Urothelium cell line (cell line): ENCODE measurements at places on chromosomes 11 and 22.

DNA sequence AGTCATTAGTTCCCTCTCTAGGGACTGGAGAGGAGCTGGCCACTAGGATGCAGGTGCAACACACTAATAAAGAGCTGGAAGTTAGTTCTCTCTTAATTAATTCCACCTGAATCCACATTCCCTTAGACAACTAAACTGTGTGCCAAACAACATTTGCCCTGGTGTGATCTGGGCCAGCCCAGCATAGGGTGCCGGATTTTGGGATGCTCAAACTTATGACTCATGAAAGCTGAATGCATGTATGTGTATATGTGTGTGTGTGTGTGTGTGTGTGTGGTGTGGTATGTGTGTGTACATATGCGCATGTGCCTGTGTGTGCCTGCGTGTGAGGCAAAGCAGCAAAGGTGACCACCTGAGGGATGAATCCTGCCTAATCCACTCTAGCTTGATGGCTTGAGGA is 110.7 kb downstream of the EHF start:
- DNase-seq: no peak

DNA sequence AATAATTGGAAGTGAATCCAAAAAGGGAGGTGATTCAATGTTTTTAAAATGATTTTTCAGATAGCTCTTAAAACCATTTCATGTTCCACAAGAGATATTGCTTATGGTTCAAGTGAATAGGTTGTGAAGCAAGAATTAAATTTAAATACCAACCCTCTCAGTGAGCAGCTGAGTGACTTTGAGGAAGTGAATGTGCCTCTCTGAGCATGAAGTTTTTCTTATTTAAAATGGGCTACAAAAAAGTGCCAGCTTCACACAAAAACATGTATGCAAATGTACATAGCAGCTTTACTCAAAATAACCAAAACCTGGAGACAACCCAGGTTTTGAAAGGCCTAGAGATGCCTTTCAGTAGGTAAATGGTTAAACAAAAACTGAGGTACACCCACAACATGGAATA is 35.5 kb upstream of the GAB4 start:
- DNase-seq: no peak

GRCh38 chr11:81647374-81647773 is 1086.3 kb downstream of the FAM181B start:
- DNase-seq: no peak

DNA sequence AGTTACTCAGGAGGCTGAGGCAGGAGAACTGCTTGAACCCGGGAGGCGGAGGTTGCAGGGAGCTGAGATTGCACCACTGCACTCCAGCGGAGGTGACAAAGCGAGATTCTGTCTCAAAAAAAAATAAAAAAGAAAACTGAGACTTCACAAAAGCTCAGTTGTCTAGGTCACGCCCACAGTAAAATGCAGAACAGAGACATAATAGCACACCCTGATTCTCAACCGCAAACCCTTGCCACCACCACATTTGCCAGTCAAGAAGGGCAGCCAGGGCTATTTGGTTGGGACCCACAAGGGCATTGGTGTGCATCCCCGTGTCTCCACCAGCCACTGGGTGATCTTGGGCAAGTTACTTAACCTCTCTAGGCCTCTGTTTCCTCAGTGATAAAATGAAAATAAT is 25.4 kb downstream of the CREB3L1 start:
- no peak for DNase-seq

- DNase-seq: peak; percentile 96
Observed at GRCh38 chr11:64225608-64226506, at the start of the genes NUDT22 and TRPT1. Gene NUDT22, plus strand, starts transcription at chr11:64226274. Its CDS starts 379 bp downstream, at chr11:64226653. Gene TRPT1, minus strand, starts transcription at chr11:64226186. Its CDS starts 326 bp downstream, at chr11:64225860.

DNA sequence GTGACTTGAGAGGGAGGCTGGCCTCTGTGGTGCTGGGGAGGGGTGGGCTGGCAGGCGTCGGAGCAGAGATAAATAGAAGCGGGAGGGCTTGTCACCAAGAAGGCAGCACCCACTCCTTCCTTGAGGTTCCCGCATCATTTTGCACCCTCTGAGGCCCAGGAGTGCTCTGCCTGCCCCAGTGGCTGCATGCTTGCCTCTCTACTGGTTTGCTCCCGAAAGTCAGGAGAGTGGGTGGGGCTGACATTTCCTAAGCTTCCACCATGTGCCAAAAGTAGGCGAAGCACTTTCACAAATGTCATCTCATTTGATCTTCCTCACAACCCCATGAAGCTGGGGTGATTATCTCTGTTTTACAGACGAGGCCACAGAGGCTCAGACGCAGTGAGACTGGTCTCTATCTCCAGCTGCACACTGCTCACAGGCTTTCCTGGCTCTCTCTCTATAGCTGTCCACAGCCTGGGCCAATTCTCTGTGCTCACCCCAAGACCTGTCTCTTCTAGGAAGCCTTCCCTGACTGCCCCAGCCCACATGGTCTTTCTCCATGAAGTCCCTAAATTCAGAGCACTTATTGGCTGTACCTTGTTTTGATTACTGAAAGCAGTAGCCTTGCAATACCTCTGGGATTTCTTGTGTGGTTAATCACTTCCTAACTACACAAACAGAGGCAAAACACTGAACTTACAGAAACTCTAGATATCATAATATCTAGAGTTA is 2.6 kb upstream of the UCP3 start:
- no peak for DNase-seq

DNA sequence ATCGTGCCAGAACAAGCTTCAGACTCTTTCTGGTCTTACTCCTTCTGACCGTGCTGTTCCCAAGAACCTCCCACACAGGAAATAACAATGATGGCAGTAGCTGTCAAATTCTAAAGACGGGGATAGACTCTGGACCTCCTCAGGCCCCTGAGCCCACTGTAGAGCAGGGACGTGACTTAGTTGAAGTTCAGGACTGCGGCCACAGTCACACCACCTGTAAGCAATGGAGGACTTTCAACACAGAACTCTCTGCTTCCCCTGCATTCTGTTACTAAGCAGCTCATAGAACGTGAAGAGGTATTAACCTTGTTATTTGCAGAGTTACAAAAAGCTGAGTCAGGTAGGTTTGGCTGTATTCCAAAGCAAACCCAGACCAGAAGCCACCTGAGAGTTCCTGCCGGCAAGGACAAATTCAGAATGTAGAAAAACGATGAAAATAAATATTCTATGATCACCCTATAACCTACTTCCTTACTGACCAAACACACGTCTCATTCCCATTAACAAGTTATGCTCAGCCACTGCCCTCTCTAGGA is 12.7 kb downstream of the TMEM45B start:
- no peak for DNase-seq

DNA sequence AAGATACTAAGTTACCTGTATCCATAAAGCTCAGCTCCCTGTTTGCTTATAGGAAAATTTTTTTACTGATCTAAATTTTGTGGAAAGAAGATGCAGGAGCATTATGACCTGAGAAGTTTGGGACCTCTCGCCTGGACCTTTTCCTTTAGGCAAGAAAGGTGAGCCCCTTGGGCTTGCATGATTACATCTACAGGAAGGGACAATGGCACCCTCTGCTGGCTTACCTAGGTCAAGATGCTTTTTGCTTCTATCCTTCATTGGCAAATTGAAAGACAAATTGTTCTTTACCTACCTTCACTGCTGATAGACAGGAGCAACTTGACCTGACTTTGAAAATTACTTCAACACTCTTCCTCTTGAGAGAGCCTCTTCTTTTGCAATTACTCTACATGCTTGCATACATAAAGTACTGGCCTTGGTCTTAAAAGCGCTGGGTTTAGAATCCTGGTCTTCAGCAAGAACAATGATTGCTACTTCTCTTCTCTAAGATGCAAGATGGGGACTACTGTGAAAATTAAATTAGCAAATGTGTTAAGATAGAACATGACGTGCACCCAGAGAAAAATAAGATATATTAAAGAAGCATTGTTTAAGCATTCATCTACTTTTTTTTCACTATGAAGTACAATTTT is 147.2 kb downstream of the TRPC6 start:
- peak; percentile 40 for DNase-seq

- DNase-seq: no peak
Observed at GRCh38 chr11:36447947-36448346, 62.1 kb downstream of the TRAF6 start.

DNA sequence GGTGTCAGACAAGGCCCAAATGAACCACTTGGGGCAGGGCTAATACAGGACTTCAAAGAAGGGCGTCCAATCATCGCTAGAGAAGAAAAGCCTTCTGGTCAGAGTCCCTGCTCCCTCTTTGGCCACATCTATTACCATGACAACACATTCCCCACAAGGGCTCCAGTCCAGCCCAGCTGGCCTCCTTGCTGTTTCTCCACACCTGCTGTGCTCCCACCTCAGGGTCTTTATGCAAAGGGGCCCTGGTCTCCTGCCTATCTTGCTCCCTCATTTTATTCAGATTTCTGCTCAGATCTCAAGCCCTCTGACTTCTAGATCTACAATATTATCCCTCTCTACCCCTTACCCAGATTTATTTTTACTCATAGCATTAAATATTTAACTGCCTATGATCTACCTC is 58.0 kb upstream of the KIRREL3 start:
- no peak for DNase-seq
